ENCODE measurements at places on chromosomes 11 and 22.

DNA sequence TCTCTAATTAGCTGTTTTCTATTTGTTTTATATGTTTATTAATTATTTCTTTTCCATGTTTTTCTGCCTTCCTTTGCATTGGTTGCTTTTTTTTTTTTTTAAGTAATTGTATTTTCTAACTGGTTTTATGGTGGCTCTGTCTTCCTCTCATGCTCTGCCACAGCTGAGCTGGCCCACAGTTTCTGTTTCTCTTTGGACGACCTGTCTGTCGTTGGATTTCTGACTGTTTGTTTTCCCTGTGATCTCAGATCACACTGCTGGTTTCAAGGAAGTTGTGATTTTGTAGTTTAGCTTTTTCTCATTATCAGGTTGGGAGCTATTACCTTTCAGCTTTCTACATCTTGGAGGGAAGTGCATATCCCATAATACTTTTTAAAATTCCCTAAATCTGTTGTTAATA is 15.9 kb upstream of the OR6M1 start:
- DNase-seq, result no peak

DNA sequence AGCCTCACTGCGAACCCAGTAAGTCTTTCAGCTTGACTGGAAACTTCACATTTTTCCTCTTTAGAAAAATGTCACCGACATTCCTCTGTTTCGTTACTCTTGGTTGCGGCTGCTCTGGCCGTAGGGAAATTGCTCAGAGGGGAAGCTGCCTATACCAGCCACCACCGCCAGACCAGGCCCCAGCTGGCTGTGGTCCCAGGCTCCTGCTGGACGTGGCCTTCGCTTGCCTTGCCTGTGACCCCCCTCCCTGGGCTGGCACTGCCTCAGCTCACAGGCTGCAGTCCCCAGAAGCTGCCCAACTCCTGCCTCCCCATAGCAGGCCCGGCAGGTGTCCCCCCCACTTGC is 197.8 kb downstream of the MN1 start:
- DNase-seq, result no peak

DNA sequence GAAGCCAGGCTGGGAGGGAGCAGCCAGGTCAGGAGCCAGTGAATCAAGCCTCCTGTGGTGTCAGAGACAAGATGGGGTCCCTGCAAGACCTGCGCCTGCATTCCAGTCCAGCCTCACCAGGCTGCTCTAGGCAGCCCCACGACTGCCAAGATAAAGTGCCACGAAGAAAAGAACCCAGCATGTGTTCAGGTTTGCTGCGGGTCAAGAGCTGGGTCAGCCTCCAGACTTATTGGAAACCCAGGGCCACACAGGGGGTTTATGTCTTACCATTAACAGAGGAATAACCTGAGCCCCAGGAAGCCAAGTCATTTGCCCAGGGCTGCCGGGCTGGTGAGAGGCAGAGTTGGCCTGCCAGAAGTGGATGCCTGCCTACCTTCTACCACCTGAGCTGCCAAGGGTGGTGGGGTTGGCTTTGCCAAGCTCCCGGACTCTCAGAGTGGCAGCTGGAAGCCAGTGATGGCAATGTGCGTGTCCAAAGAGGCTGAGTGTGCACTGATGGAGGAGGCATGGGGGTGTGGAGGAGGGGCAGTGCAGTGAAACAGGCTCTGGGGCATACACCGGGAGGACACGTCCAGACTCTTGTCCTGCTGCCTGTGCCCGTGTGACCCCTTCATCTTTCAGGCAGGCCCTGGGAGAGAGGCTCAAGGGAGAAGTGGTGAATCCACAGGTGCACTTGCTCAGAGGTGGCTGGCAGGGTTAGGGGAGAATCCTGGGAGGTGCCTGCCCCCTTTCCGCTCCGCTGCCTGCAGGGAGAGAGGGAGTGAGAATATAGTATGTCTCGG is 1.7 kb downstream of the RASD2 start:
- no peak for DNase-seq

- DNase-seq, result no peak
These were observed 88.0 kb upstream of the SHISAL1 start for GRCh38 chr22:44400763-44401060.

GRCh38 chr11:108937746-108938145 is 272.9 kb downstream of the DDX10 start:
- DNase-seq, result no peak

DNA sequence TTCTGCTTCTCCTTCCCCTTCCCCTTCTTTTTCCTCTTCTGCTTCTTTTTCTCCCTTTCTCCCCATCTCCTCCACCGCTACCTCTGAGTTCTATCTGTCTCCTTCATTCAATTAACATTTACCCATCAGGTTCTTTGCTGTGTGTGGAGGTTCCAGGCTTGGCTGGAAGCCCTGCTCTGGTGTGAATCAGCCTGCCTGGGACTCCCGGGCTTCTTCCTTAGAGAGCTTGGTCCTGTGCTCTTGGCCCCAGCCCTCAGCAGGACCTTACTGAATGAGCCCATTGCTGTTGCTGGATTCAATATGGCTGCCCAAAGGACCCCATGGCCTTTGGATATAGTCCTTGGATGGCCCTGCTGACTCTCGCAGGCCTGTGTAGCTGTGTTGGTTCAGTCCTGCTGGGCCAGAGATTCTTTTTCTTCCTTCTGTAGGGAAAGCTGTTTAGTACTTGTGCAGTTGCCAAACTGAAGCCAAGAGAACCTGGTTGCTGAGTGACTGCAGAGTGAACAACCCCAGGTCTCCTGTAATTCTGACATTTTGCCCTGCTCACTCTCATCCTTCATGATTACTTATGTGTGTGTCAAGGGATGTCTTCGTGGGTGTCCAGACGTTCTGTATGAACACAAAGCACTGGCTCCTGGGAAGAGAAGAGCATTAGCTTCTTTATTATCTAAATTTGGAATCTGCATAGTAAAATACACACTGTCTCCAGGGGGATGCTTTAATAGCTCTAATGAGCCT is 81.0 kb upstream of the ZBED5 start:
- no peak for DNase-seq

DNA sequence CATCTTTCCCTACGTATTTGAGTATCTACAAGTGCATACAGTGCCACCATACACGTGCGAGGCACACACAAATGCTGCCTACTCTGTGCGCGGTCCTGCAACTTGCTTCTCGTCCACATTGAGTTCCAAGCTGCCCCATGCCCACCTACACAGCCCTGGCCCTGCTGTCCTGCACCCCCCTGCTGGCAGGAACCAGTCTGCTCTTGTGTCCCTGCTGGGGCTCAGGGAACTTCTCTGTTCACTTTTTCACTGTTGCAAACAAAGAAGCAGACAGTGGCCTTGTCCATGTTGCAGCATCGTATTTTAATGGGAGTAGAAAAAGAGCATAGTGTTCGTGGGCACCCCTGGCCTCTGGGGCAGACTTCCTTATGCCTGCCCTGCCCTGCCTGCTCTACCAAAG is 14.0 kb downstream of the CPT1A start:
- DNase-seq, result no peak

GRCh38 chr11:3161309-3161708 is 3.8 kb downstream of the OSBPL5 start:
- peak; percentile 51 for DNase-seq

DNA sequence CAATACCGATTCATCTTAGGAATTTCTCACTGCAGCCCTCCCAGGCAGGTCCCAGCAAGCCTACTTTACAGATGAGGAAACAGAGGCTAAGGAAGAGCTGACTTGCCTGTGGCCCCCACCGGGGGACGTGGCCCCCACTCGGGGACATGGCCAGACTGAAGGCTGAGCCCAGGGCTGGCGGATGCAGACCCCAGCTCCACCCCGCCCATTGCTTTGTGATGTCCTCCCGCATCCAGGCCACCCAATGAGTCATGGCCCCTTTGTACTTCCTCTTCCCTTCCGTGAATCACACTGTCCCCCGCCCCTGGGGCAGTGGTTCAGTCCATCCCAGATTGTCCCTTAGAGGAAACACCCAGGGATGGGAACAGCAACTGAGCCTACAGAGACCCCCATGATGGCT is 116.0 kb upstream of the ANO1 start:
- peak; percentile 55 for DNase-seq

Measured in mesenchymal stem cell (in vitro differentiated cells and primary cell).